ENCODE measurements at places on chromosomes 7 and 10.
A peak's percentile ranks its signal among the peaks of the same experiment; 100 is the strongest.

- DNase-seq = no peak
These were observed 36.8 kb upstream of the SPAM1 start for GRCh38 chr7:123888192-123888591.

DNA sequence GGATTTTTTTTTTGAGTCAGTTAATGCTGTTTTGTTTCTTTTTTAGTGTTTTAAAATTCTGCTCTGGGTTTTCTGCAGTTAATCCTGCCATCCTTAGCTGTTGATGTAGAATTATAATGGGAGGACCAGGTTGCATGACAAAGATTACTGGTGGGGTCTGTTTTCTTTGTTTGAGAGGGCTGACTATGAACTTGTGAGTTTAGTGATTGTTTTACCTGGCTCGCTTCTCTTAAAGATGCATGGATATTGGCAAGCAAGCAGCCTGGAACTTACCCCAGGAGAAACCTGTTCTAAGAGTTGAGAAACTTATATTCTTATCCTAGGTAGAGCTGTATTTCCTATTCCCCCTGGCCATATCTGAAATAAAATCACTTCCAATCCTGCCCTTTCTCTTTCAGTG lies 727.8 kb downstream of the GRM8 start:
- DNase-seq = no peak

DNA sequence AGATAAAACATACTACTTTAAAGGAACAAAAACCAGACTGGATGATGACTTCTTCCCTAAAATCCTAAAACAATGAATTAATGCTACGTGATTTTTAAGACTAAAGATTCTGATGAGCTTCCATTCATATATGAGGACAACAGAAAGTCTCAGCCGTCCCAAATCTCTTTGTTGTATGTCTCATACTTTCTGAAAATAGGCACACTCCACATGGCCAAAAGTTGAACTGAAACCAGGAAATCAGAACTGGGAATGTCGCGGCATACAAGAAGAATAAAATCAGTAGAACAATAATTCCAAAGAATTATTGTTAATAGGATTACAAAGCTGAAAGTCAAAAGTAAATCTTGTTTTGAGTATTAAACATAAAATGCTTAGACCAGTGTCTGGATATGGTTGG lies 195.4 kb upstream of the GHITM start:
- DNase-seq = no peak

GRCh38 chr10:33955676-33956075 lies 621.2 kb upstream of the NRP1 start:
- no peak for DNase-seq

GRCh38 chr7:136923111-136923667 lies 54.7 kb downstream of the CHRM2 start:
- no peak for DNase-seq

DNA sequence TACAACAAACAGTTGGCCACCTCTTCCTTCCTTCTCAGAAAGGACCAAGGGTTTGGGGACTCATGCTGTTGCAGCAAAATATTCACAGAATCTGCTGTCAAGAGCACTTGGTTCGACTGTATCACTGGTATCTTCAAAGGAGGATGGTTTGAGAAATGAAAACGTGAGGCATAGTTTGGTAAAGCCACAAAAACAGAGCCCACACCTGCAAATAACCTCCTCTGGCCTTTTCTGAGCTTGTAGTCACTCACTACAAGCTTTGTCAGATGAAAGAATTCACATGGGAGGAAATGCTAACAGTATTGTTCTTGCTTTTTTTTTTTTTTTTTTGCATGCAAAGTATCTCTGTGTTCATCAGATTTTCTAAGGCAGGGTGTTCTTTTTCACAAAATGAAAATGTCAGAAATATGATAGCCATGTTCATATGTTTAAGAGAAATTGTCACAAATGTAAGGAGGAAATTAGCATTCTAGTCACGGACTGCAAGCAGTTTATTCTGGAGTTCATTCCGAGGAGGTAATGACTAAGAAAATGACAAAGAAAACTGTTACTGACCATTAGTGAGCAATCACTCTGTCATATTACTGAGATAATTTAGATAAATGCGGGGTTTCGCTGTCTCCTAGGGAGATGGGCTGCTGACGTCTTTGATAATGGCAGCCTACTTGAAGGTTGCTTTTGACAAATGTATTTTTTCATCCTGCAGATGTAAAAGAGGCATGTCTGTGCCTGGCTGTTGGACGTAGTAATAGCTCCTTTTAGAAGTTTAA lies 117.8 kb upstream of the MYO3A start:
- no peak for DNase-seq

GRCh38 chr10:25102147-25102822 lies 72.5 kb upstream of the GPR158 start:
- DNase-seq = no peak

- DNase-seq = no peak
These were observed 202.4 kb upstream of the HABP2 start for GRCh38 chr10:113350311-113351040.

DNA sequence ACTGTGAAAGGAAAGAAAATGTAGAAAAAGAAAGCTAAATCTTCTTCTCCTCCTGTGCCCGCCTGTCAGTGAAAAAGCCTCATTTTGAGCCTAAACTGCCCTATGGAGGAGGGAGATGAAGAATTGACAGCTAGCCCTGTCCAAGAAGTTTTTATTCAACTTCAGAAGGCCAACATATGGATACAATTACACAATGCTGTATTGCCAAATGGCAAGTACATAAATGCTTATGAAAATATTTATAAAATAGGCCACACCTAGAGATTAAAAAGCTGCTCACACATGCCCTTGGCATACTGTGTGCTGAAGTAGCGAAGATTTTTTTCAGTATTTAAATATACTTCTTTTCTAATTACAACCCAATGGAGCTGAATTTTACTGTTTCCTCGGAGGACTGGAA lies 65.1 kb upstream of the NEBL start:
- DNase-seq = no peak

GRCh38 chr10:76942628-76943416 lies 694.8 kb downstream of the KCNMA1 start:
- DNase-seq = no peak

GRCh38 chr7:108875139-108875538 lies 305.5 kb downstream of the DNAJB9 start:
- DNase-seq = no peak

- DNase-seq = peak; percentile 68
These were observed 689 bp upstream of the SMARCD3 start for GRCh38 chr7:151249034-151249731.

DNA sequence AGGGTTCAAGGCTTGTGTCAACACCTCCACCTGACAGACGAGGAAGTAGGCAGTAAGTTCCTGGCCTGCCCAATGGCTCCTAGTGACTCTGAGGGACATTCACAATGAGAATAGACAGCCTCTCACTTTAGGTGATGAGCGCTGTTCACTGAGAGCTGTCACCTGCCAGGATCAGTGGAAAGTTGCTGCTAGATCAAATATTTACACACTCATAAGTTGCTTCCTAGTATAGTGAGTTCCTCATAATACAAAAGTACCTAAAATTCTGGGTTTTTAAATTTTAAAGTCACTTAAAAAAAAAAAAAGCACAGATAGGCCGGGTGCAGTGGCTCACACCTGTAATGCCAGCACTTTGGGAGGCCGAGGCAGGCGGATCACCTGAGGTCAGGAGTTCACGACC lies 320.8 kb downstream of the PRPF18 start:
- DNase-seq = no peak

- DNase-seq = no peak
These were observed 56.3 kb downstream of the CACUL1 start for GRCh38 chr10:118698421-118698820.

- DNase-seq = no peak
These were observed 18.0 kb upstream of the MTURN start for GRCh38 chr7:30116771-30117170.

DNA sequence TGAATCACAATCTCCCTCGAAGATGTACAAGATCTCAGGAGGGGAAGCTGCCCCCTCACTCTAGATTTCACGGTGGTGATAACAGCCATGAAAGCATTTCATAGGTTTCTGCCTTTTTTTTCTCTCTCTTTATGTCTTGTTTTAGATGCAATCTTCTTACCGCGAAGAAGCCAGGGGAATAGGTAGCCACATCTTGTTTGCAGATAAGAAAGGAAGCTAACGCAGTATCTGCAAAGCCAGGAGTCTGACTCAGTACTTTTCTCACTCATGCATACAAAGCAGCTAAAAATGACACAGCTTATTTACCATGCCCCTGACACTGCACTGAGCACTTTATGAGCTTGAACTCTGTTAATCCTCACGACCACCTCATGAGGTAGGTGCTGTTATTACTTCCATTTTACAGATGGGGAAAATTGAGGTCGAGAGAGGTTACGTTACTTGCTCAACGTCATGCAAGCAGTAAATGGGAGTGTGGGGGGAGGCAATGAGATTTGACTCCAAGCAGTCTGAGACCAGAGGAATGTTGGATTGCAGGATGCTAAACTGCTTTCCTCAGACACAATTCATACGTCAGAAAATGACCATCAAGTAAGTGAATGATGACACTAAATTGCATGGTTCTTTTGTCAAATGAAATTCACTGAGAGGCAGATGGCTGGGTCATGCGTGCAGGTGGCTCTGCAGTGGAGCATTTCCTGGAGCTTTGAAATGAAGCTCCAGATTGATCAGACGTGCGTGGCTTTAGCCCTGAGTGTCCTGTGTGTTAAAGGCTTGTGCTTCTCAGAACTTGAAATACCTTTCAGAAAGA lies 3.3 kb downstream of the MAP3K8 start:
- DNase-seq = no peak

DNA sequence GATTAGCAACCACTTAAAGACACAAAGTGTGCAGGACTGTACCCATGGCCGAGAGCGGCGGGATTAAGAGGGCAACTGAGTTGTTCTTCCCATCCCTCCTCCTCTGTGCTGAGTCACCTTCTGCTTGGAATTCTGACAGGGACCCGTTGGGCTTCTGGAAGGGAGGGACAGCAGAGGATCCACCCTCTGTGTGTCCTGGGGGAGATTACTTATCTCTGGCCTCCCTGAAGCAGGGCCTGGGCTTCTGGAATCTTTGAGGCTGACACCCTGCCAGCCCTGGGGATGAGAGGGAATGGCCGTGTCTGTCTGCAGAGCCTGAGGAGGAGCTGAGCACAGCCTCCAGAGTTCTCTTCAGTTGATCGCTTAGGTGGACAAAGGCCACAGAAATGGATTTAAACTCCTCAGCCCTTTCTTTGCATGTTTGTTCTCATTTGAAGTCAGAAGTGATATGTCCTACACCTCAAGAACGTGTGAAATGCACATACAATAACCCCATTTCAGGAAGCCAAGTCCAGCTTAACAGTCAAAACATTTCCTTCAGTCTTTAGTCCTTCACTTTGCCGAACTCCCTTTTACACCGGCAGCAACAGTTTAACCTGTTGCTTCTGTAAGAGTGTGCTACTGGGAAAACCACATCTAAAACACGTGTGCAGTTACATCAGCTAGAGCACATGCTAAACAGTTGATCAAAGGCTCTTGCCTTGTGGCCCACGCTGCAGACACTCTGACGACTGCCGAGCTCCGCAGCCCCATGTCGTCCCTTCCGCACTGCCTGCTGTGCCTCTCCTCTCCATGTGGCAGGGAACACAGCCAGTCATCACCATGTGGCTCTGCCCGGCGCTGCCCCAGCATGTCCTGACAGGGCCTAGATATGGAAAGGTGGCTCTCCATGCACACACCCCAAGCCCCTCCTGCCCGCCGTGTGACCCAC lies 55.7 kb downstream of the IKZF1 start:
- DNase-seq = no peak

DNA sequence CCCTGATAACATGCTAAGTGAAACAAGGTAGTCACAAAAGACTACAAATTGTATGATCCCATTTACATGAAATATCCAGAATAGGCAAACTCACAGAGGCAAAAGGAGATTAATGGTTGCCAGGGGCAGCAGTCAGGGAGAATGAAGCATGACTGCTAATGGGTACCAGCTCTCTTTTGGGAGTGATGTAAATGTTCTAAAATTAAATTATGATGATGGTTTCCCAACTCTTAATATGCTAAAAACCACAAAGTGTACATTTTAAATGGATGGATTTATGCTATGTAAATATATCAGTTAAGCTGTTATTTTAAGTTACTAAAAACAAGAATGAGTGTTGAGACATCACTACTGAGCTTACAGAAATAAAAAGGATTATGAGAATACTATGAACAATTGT lies 12.6 kb downstream of the CYP51A1 start:
- DNase-seq = no peak

DNA sequence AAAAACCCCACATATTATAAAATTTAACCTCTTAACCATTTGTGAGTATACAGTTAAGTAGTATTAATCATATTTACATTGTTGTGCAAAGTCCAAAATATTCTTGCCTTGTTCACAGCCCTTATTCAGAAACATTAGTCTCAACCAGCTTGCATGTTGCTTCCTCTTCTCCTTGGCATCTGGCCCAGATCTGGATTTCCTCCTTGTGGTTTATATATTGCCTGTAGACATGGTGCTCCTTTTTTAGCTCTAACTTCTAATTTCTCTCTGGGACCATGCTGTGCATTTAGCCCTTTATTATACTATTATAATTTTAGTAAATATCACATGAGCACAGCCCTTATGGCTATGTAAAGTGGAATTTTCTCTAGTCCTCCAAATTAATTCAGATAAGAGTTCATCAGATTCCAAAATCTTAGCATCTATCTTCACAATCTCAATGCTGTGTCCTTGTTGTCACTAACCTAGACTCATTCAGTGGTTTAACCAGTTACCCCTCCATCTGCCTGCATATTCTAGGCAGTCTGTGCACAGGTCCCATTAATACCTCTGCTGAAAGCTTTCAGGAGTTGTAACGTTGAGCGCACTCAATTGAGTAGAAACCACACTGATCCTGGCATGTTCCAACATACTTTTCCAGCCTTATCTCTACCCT lies 7.9 kb downstream of the CPED1 start:
- DNase-seq = peak; percentile 38

- no peak for DNase-seq
These were observed 66.6 kb downstream of the HTR5A start for GRCh38 chr7:155136619-155137243.

DNA sequence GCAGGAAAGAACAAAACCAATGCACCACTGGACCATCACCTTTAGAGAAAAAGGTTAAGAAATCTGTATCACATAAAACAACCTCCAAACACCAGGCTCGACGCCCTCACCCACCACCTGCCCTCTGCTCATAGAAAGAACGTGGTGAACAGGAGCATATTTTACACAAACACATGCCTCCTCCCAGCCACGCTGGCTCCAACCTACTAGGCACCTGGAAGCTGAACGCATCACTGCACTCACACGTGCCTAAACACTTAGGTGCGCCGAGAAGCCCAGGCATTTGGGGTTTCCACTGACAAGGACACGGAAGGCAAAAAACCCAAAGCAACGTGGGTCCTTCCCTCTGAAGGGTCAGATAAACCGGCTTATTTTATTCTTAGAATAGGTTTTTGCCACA lies 56.0 kb downstream of the PTPRN2 start:
- no peak for DNase-seq

DNA sequence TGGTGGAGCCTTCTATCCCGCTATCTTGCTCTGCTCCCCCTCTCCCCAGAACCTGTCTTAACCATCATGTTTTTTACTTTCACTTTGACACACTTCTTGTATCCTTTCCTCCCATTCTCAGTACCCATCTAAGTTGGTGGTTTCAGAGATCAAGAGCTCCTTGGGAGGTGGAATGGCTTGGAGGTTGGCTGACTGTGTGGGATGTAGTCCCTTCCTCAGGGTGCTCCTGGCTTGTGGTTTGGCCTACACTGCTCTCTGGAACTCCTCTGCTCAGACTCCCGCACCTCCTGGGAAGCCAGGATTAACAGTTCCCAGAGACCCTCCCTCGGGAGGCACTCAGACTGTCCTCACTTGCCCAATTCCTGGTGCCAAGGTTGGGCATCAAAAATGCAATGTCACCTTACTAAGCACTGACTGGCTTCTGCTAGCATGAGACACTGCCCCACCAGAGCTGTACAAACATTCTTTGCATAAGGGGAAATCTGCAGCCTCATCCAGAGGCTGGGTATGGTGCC lies 93.1 kb upstream of the NAMPT start:
- no peak for DNase-seq

All from midbrain (tissue), 1 donor.